T-helper 17 cell (primary cell): ENCODE measurements at places on chromosomes 13 and 19.
A peak's percentile ranks its signal among the peaks of the same experiment; 100 is the strongest.

- no peak for DNase-seq
Measured at GRCh38 chr19:44684892-44685863, 13.8 kb upstream of the CEACAM16 start.

DNA sequence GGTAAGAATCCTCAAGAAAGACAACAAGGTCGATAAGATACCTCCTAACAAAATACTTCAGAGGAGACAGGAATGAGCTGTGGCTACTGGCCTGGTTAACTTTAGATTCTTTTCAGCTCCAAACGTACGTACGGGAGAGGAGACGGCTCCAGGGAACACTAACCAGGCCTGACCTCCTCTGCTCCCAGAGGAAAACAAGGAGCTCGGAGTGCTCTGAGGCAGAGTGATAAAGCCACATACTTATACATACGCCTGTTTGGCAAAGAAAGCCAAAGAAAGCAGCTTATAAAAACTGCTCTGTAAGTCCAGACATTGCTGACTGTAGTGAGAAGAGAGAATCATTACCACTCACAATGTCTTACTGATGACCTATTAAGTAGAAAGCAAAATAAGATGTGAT, 263.9 kb downstream of the MZT1 start:
- DNase-seq: no peak

GRCh38 chr13:50518781-50519201, 324.7 kb downstream of the DLEU7 start:
- no peak for DNase-seq

DNA sequence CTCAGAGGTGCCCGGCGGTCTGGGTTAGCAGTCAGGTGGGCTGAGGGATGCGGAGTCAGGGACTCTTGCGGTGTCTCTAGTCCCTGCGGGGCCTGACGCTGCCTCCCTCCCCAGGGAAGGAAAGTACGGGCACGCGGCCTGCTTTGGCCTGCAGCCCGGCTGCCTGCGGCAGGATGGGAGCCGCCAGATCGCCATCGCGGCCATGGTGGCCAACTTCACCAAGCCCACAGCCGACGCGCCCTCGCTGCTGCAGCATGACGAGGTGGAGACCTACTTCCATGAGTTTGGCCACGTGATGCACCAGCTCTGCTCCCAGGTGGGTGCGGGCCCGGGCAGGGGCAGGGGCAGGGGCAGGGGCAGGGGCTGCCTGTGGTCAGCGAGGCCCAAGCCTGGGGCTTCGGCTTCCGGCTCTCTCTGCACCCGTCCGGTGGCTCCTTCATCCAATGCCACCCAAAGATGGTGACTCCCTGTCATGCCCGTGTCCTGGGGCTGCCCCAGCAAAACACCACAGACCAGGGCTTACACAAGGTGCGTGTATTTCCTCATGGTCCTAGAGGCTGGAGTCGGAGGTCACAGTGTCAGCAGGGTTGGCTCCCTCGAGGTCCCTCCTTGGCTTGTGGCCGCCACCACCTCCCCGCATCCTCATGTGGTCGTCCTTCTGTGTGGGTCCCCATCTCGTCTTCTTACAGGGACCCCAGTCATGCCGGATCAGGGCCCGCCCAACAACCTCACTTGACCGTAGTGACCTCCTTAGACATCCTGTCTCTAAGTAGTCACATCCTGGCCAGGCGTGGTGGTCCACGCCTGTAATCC, 11.3 kb upstream of the ZNF554 start:
- no peak for DNase-seq

DNA sequence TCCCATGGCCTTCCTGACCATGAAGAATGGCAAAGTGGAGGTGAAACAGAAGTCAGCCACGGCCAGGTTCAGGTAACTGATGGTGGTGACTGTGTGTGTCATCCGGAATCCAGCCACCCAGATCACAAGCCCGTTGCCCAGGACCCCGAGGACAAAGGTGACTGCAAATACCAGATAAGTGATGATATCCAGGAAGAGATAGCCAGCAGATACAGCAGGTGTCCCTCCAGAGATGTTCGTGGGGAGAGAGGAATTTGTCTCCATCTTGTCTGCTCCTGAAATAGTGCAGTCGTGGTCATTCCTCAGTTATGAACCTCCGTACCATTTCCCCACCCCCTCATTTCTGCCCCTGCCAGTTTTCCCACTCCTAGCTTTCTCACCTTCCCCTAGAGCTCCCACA, 4.9 kb downstream of the FPR1 start:
- no peak for DNase-seq

GRCh38 chr19:29526730-29527499, 1.1 kb downstream of the VSTM2B start:
- DNase-seq: no peak

GRCh38 chr13:64527561-64527960, 2702.6 kb downstream of the PCDH9 start:
- DNase-seq: no peak

DNA sequence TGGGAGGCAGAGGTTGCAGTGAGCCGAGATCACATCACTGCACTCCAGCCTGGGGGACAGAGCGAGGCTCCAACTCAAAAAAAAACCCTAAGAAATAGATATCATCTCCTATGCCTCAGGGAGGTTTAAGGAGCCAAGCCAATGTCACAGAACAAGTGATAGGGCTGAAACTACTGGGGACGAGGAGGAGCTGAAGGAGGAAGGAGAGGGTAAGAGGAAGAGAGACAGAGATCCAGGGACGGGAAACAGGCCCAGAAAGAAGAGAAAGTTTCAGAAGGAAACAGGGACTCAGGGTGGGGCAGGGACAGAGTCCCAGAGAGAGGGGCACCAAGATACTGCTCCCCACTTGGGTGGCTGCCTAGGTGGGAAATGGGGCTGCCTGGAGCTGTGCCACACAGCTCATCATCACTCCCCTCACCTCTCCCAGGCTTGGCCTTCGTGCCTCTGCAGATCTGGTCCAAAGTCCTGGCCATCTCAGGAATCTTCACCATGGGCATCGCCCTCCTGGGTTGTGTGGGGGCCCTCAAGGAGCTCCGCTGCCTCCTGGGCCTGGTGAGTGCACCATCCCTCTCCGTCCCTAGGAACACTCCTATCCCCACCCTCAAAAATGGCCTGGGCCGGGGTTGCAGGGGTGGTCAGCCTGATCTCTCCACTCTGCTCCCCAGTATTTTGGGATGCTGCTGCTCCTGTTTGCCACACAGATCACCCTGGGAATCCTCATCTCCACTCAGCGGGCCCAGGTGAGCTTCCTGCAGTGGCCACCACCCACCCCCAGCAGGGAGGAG, 1.5 kb downstream of the CD37 start:
- DNase-seq: no peak

GRCh38 chr19:33796164-33796875, at the start of gene KCTD15:
TSS of gene KCTD15 (plus strand) at chr19:33796870. CDS start at chr19:33800455, 3,585 bp downstream.
- no peak for DNase-seq

- no peak for DNase-seq
Measured at GRCh38 chr13:94632226-94632980, 30.7 kb downstream of the GPR180 start.

DNA sequence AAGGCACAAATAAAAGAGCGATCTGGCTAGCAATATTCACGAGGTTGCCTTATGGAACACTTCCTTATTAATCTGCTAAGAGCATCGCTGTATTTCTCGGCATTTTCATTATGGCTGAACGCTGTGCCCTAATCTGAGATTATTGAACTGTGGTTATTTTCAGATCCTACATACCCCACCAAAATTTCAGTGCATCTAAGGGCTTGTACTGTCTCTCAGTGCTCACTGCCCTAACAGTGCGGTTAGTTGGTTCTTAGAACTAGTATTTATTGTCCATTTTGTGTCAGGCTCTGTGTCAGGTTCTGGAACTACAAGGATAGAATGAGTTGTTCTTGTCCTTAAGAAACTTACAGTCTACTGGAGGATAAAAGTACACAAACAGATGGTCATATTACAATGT, 51.6 kb downstream of the FLT3 start:
- no peak for DNase-seq

- no peak for DNase-seq
Measured at GRCh38 chr13:24166561-24166960, 6.0 kb downstream of the SPATA13 start.

DNA sequence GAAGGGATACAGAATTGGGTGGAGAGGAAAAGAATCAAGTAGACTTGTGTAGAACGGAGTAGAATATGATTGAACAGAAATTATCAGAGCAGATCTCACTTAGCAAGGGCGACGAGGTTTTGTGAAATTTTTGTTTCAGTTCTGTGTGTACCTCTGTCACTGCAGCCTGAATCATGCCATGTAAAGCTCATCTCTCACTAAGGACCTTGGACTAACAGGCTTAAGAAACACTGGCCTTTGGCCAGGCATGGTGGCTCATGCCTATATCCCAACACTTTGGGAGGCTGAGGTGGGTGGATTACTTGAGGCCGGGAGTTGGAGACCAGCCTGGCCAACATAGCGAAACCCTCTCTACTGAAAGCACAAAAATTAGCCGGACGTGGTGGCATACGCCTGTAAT, 62.6 kb downstream of the MYH14 start:
- DNase-seq: no peak

GRCh38 chr13:112887557-112887991, 81.4 kb upstream of the MCF2L start:
- DNase-seq: no peak

GRCh38 chr19:55383279-55384130, 587 bp downstream of the TMEM238 start:
- DNase-seq: peak; percentile 25

DNA sequence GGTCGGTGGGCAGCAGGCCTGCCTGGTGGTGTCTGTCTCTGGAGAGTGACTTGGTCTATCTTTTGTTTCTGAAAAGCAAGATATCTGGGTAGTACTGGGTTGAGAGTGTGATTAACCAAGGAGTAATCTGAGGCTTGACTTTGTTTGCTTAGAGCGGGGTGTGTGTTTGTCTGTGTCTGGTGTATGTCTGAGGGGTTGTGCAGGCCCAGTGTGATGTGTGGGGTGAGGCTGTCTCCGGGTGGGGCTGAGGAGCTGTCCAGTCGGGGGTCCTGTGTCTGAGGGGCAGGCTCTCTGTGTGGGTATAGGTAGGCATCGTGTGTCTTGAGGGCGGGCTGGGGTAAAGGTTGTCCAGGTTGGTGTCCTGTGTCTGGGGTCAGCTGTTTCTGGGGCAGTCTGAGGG, 11.1 kb upstream of the TIMM50 start:
- DNase-seq: no peak

GRCh38 chr19:3034656-3035541, 5.8 kb upstream of the TLE2 start:
- no peak for DNase-seq

DNA sequence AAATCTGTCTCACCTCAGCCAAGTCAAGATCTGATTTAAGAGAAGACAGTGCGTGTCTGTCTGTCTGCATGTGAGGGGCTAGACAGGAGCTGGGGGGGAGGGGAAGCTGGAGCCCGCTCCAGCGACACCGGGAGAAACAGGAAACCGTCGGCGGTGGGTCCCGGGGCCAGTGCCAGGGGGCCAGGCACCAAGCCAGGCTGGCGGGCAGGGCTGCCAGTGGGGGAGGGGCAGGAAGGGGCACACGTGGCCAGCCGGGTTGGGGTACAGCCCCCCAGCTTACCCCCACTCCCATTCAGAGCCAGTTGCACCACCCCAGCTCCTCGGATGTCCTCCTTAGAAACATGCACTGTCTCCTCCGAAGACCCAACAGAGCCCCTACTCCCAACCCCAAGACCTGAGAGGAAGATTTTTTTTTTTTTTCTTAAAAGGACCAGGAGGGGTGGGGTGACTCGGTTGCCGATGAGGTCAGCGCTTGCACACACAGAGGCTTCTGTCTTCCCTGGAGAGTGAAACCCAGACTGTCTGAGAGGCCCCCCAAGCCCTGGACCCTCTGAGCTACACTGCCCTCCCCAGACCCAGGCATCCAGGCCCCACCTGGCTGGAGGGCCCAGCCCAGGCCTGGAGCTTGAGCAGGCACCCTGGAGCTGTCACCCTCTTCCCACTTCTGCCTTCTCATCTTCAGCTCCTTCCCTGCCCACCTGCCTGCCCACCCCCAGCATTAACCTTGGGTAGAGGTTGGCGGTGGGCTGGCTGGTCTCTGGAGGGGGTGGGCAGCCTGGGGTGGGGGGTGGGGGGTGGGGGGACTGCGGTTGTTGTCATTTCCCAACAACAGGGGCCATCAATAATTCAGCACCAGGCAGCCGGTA, 4.0 kb downstream of the ERF start:
- DNase-seq: no peak

DNA sequence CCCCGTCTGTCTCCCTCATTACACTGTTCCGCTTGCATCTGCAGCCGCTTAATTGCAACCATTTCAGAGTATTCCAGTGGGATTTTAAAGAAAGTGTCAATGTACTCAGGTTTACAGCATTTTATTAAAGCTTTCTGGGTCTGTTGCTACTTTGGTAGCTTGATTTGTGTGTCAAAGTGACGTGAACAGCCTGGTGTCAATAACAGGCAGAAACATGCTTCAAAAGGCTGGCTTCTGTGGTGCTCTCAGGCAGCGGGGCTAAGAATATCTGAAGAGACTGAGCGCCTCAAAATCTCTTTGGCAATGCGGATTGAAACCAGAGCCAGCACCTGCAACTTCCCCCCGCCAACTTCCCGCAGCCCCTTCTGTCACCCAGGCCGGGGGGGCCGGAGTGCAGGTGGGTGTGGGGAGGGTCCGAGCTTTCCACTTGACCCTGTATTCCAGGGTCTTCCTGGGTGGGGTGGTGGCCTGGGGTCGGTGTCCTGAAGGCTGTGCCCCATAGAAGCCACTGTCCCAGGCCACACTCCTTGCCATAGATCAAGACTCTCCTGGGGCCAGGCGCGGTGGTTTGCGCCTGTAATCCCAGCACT, 81.2 kb downstream of the KDM4B start:
- no peak for DNase-seq

GRCh38 chr13:39200249-39200910, 162.1 kb downstream of the NHLRC3 start:
- no peak for DNase-seq

- no peak for DNase-seq
Measured at GRCh38 chr19:5304486-5304885, 36.1 kb downstream of the PTPRS start.

- no peak for DNase-seq
Measured at GRCh38 chr13:45928843-45929242, 77.3 kb upstream of the SIAH3 start.
